ENCODE measurements at places on chromosomes 13 and 19.

DNA sequence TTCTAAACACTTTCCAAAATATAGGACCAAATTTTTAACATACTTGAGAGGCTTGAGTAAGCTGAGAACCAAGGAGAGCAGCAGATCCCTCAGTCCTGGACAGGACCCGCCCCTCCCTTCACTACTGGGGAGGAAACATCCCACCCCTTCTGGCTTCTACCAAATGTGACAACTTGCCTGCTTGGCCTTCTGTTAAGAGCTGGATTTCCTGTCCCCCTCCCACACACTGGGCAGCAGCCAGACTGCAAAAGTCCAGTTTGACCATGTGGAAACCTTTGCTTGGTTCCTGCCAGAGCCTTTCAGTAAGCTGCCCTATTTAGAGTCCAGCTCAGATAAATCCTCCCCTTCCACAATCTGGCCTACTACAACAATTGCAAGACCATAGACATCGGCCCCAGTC lies 84.3 kb downstream of the FGF14 start:
- no peak for DNase-seq

DNA sequence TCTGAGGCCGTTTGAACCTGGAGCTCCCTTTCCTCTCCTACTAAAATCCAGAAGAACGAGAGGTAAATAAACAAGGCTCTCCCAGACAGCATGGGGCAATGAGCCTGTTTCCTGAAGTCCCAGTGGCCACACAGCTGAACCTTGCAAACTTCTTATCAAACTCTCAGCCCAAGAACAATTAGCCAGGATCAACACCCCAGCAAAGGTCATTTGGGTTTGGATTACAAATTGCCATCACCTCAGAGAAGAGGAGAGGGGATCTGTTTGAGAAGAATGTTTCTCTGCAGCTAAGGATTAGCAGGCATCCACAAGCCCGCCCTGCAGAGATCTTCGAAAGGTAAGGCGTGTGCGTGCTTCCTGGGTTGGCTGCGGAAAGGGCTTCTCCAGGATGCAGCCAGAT lies 201.9 kb upstream of the SOX1 start:
- DNase-seq, result no peak

DNA sequence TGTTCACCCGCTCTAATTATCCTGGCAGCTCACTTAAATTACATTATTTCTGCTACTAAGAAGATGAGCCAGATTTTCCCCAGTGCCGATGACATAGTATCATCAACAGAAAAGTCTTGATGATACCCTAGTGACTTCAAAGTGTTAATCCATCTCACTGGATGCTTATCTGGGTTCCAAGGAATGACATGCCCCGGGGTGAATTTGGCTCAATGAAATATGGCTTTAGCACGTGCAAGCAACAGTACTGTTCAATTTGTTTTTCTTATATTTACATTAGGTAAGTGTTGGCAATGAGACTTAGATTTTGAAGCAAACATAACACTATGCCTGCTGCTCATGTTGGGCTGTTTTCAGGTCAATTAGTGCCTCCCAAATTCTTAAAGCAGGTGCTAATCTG lies 548.2 kb upstream of the SLITRK1 start:
- DNase-seq, result no peak

GRCh38 chr13:94195715-94196114 lies 283.8 kb downstream of the DCT start:
- no peak for DNase-seq

- no peak for DNase-seq
These were observed 141.3 kb downstream of the RNF17 start for GRCh38 chr13:24905242-24905641.

DNA sequence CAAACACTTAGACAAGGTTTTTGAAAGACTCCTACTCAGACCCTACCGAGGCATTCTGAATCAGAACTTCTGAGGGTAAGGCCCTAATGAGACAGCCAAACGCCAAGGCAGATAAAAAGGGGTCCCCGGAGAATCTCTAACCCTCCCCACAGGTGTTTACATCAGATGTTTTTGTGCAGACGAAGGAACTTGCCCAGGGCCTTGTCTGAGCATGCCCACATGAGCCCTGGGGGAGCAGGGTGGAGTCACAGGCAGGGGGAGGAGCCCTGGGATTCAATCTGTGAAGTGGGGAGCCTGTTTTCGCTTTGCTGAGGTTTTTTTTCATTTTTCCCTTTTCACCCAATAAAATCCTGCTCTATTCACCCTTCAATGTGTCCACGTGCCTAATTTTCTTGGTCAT lies 61.6 kb upstream of the MED4 start:
- DNase-seq, result peak; percentile 39

DNA sequence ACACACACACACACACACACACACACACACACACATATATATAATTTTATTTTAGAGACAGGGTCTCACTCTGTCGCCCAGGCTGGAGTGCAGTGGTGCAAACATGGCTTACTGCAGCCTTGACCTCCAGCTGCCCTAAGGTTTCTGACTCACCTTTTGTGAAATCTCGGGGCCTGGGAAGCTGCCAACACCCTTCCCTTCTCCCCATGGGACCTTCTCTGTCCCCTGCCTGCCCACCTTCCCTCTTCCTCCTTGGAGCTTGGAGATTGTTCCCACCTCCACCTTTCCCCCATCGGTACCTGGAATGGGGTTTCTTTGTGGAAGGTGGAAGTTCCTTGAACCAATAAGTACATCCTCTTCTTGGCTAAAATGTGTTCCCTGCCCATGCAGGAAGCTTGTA lies 6.3 kb downstream of the ARRDC5 start:
- no peak for DNase-seq

- no peak for DNase-seq
These were observed 49.1 kb upstream of the SOX21 start for GRCh38 chr13:94761407-94761806.

- DNase-seq, result no peak
These were observed 426 bp downstream of the MYO9B start for GRCh38 chr19:17075864-17076542.

- DNase-seq, result no peak
These were observed 74.7 kb downstream of the C13orf42 start for GRCh38 chr13:51036418-51036817.

DNA sequence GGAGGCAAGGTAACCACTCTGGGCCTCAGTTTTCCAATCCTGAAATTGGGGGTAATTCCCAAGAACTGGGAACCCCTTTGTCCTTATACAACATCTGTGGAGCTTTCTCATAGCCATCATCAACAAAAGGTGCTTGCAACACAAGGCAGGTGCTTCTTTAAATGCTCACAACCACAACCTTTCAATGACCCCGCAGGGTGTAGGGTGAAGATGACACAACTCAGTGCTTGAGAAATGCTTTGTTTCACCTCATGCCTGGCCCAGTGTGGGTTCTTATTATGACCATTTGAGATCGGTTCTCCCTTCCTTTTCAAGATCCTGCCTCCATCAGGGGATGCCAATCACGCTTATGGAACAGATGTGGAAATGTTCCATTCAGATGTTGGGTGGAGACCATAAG lies 8.4 kb downstream of the WIZ start:
- DNase-seq, result no peak

DNA sequence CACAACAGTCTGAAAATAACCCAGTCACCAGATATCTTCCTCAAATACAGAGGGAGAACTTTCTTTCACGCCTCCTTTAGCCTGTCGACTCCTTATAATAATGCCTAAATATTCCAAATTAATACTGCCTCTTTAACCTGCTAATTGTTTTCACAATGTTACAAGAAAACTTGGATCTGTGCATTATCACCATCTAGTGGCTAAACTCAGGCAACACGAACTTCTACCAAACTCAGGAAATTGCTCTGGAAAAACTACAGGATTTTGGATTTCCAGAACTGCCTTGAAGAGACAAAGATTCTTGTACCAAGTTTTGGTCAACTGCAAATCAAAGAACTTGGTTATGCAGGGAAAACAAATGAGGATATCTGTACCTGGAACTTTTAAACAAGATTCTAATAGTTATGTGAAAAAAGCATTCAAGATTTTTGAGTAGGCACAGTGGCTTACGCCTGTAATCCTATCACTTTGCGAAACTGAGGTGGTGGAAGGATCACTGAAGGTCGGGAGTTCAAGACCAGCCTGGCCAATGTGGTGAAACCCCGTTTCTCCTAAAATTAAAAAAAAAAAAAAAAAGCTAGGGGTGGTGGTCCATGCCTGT lies 10.8 kb downstream of the CLN5 start:
- no peak for DNase-seq

- no peak for DNase-seq
These were observed 26.6 kb upstream of the OR10H1 start for GRCh38 chr19:15841875-15842569.

GRCh38 chr13:32036126-32036695 lies 4.6 kb downstream of the FRY start:
- DNase-seq, result no peak

DNA sequence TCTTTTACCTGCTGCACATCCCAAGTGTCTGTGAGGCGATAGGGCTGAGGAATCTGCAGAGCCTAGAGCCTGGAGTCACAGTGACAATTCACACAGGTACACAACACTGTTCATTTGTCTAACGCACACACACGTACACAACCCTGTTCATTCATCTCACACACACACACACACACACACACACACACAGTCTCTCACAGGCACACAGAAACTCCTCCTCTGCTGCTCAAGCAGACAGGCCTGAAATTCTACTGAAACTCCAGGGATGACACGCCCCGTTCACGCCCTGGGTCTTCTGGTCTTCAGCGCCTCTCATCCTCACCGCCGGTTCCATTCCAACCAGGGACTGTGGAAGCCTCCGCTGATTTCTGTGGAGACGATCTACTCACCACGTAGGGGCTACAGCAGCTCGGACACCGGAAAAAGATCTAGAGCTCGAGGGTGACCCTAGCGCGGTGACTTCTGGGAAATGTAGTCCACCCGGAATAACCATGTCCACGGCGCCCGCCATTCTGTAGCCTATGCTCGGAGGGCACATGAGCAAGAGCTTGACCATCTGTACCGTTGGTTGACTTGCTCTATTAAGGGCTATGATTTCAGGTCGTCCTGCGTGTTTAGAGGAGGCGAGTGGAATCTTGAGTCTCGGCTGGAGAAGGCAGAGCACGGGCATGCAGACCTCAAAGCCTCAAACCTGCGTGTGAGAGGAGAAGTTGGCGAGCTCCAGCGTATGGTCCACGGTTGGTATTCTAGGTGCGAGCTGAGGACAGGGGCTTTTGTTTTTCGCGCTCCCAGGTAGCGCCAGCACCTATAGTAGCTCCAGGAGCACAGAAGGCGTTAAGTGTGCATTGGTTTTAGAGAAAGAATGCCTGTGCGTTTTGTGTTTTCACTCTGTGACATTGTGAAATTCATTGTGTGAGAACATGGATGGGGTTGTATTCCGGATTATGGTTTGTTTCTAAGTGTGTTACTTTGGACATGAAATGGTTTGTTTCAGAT lies 33.4 kb downstream of the ZNF45 start:
- DNase-seq, result peak; percentile 26

GRCh38 chr19:11164879-11165406 lies 9.4 kb upstream of the SPC24 start:
- DNase-seq, result no peak

GRCh38 chr13:49098771-49099512 lies 121.2 kb upstream of the MLNR start:
- no peak for DNase-seq

- peak; percentile 47 for DNase-seq
These were observed 7.8 kb upstream of the SELENOV start for GRCh38 chr19:39506944-39507714.

DNA sequence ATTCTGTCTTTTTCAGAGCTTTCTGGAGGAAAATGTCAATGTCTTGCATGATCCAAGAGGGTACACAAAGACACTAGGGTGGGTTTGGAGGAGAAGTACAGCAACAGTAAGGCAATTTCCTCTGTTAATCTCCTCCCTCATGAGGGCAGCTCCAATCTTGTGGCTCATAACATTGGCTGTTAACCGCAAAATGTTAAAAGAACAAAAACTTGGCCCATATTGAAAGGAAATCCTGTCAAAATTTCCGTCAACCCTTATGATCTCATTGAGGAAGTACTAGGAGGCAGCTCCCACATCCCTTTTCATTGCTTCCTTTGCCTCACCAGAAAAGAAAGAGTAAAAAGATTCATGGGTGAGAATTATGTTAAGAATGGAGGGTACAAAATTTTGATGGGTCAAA lies 11.6 kb downstream of the OXGR1 start:
- no peak for DNase-seq

- DNase-seq, result no peak
These were observed 126.9 kb downstream of the SIPA1L3 start for GRCh38 chr19:38033658-38034491.

DNA sequence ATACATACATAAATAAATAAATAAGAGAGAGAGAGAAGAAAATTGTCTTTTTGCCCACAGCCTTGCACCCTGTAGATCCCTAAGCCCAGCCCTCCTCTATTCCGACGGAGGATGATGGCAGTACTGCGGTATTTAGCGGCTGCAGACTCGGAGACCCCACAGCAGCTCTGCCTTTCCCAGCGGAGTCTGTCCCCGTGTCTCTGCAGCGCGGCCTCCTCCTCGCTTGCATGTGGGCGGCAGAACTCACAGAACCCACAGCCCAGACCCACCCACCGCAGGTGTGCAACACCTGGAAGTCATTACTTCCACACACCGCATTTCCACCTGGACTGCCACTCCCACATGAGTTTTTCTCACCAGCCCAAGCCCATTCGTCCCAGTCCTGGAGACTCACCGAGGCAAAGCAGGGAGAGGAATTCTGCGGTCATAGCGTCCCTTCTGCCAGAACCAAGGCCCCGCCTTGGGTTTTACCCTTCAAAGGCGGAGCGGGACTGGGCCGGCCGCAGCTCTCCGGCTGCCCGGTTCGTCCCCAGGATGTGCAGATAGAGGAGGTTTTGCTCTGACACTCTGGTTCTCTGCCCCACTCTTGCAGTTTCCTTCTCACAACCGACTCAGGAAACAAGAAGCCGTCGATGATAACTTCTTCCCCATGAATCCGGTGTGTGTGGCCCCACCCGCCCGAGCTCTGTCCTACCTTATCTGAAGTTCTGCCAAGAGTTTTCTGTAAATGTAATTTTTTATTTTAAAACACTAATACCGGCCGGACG lies at the start of gene VSTM1:
VSTM1 (minus strand) TSS at position 548 of the 767 bp plus-strand sequence; CDS start at position 428, 120 bp downstream.
- no peak for DNase-seq

GRCh38 chr13:87444135-87444534 lies 227.0 kb upstream of the SLITRK5 start:
- no peak for DNase-seq

DNA sequence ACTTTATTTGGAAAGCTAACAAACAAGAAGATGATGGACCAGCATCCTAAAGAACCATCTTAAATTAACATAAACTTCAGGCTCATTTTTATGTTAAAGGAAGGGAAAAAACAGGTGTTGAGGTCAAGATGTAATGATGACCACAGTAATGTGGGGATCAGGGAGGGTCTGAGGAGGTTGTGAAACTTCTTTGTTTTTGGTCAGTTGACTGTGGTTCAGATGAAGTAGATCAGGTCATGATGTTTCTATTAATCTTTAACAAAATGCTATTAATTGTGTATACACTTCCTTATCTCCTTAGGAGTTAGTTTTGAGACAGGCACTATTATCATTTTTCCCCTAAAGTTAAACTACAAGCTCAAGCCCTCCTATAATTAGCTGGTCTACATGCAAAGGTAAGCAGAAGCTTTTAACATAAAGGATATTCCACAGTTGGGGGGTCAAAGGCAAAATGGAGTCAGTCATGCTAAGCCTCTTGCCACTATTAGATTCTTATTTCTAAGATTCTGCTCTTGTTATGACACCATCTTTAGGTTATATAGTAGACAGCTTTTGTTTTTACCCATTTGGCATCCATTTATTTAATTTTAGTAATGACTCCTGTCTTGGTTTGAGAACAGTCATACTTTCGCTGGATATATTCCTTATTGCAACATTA lies 800.1 kb upstream of the PCDH9 start:
- no peak for DNase-seq

Measured in stimulated activated CD8-positive, alpha-beta memory T cell treated with anti-CD3 and anti-CD28 coated beads, Interleukin-7, amount 100 ng/mL, for 48 hours (primary cell).